Activated CD4-positive, alpha-beta T cell treated with anti-CD3 and anti-CD28 coated beads, Interleukin-2, amount 10 ng/mL, durations not matched to agents 7 days and 5 days (primary cell): ENCODE measurements at places on chromosomes 4 and X.

GRCh38 chr4:182593864-182594263 is 323.3 kb downstream of the DCTD start:
- DNase-seq, result no peak

DNA sequence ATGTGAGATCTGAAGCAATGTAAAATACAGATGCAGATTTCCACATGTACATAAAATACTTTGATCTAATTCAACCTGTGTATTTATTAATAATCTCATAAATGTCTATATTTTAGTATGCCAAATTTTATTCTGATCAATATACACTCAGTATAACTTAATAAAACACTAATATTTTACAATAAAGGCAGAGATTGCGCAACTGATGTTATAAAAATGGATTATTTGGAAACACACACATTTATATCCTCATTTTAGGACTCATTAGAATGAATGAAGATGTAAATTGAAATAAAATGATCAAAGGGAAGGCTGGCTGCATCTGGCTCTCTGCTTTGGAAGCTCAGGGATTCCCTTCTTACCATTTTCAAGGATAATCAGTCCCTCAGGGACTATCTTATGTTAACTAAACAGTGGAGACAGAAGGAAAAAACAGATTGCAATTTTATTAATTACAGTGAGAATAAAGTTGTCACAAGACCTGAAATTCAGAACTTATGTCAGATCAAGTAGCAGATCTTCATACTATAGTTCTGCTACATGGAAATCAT is 900.9 kb upstream of the EPHA5 start:
- no peak for DNase-seq

- DNase-seq, result no peak
Measured at GRCh38 chrX:69298466-69299140, 133.3 kb upstream of the PJA1 start.

GRCh38 chr4:186326391-186326790 is 60.4 kb downstream of the F11 start:
- no peak for DNase-seq

GRCh38 chrX:53076671-53077070 is 5.5 kb upstream of the TSPYL2 start:
- no peak for DNase-seq

GRCh38 chr4:84673475-84674240 is 90.7 kb downstream of the CDS1 start:
- no peak for DNase-seq

DNA sequence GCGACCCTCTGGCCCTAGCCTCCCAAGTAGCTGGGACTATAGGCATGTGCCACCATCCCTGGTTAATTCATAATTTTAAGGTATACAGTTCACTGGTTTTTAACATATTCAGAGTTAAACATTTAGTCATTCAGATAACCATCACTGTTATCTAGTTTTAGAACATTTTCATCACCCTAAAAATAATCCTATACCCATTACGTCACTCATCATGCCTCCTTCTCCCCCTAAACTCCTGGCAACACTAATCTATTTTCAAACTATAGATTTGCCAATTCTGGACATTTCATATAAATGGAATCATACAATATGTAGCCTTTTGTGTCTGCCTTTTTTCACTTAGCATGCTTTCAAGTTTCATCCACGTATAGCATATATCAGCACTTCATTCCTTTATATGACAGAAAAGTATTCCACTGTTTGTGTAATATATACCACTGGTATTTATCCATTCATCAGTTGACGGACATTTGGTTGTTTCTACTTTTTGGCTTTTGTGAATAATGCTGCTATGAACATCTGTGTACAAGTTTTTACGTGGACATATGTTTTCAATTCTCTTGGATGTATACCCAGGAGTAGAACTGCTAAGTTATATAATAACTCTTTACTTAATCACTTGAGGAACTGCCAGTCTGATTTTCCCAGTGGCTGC is 32.0 kb upstream of the RPS3A start:
- DNase-seq, result no peak

DNA sequence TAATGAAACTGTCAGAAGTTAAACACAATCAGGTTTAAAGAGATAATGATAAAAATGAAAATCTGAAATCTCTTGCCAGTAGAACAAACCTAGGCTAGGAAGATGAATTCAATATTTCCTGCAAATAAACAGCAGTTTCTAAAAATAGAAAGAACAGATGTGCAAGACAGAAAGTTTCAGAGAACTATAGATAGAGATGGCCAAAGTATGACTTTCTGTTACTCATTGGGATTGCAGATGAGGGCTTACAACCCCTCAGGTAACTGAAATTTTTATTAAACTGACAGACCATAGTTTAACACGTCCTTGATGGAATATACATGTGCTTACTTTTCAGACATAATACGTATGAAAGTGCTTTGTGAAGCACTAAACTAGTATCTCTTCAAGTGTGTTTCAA is 82.3 kb upstream of the PPARGC1A start:
- no peak for DNase-seq

DNA sequence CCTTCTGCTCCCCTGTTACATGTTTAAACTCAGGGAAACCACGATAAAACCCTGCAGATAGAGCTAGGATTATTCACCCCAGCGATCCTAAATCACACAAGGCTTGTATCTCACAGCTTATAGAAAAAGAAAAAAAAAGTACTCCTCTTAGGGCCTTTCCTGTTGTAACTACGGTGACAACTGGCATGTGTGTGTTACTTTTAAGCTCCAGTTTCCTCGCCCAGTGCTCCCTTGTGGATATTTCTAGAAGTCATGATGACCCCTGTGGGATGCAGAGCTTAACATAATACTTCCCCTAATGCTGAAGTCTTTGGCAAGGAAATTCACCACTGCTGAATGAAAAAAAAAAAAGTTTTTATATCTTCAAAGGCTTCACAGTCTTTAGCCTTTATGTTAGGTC is 114.7 kb downstream of the NWD2 start:
- DNase-seq, result no peak

- no peak for DNase-seq
Measured at GRCh38 chrX:95505721-95506120, 1178.9 kb upstream of the DIAPH2 start.
